Esophagus mucosa (tissue), 1 donor: ENCODE measurements at places on chromosomes 6 and 20. TPM values are rescaled to one million over a fixed set of nuclear protein-coding genes. Genes with fewer than 3 reads are reported as not detected.

The AKAP7 gene
- total RNA-seq = 2.7 TPM

The KCNK15 gene
- total RNA-seq = 1.0 TPM

The TMEM74B gene
- total RNA-seq = 1.4 TPM

The LTB gene
- 1.1 TPM for total RNA-seq

The TREML2 gene
- total RNA-seq = 0.04 TPM

The HMGCLL1 gene
- total RNA-seq = not detected

The COL11A2 gene
- total RNA-seq = 0.32 TPM

The DEFB123 gene
- not detected for total RNA-seq

The HLA-DOA gene
- total RNA-seq = 1.4 TPM
